ENCODE measurements at places on chromosomes 2 and 18.

- no peak for DNase-seq
Observed at GRCh38 chr18:48191494-48191893, 217.7 kb downstream of the ZBTB7C start.

DNA sequence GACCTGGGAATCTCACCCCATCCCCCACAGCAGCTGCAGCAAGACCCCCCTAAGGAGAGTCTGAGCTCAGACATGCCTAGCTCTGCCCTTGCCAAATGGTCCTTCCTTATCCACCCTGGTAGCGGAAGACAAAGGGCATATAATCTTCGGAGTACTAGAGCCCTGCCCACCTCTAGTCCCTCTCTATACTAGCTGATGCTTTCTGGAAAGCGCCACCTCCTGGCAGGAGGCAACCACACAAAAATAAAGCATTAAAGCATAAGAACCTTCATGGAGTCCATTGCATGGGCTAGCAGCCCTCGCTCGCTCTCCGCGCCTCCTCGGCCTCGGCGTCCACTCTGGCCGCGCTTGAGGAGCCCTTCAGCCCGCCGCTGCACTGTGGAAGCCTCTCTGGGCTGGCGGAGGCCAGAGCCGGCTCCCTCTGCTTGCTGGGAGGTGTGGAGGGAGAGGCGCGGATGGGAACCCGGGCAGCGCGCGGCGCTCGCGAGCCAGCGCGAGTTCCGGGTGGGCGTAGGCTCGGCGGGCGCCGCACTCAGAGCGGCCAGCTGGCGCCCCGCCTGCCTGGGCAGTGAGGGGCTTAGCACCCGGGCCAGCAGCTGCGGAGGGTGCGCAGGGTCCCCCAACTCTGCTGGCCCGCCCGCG lies 941.2 kb downstream of the SUCLG1 start:
- no peak for DNase-seq

DNA sequence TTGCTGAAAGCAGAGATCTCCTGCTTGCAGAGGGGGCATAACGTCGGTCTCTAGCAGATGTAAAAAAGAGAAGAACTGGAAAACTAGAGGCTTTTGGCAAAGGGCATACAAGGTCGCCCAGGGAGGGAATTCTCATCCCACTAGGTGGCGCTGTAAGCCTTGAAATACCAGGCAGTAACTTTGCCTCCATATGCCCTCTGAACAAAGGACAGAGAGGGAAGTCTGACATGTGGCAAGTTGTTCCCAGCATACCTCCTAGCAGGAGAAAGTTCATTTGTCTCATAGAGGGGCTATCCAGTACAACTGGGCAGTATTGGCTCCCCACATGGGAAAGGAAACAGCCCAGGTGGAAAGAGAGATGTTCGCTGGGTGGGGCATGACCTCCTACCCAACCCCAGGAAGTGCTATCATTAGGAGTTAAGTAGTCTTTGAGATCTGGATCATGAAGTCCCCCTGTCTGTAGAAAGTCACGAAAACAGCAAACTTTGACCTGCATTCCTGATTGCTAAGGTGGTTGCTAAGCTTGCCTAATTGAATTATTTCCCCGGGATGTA lies 39.9 kb downstream of the STK17B start:
- DNase-seq, result peak; percentile 69

DNA sequence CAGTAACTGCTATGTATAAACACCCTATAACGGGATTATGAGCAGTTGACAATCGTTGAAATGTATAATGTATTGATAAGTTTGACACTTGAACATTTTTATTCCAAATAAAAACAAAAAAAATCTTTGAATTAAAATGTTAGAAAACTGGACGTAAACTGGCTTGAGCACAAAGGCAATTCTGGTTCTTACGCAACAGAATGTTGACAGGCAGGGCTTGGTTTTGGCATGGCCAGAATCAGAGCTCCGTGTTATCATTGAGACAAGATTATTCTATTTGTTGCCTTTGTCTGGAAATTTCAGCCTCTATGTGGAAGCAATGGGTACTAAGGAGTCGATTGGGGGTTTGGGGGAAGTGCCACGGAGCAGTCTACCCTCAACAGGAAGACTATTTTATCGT lies 1028.6 kb upstream of the ZEB2 start:
- DNase-seq, result no peak

GRCh38 chr2:179020156-179020750 lies 29.7 kb downstream of the CCDC141 start:
- peak; percentile 48 for DNase-seq

GRCh38 chr2:113229795-113230194 lies 48.9 kb downstream of the PAX8 start:
- no peak for DNase-seq

- DNase-seq, result no peak
Observed at GRCh38 chr2:64681479-64681967, 27.8 kb upstream of the SERTAD2 start.

DNA sequence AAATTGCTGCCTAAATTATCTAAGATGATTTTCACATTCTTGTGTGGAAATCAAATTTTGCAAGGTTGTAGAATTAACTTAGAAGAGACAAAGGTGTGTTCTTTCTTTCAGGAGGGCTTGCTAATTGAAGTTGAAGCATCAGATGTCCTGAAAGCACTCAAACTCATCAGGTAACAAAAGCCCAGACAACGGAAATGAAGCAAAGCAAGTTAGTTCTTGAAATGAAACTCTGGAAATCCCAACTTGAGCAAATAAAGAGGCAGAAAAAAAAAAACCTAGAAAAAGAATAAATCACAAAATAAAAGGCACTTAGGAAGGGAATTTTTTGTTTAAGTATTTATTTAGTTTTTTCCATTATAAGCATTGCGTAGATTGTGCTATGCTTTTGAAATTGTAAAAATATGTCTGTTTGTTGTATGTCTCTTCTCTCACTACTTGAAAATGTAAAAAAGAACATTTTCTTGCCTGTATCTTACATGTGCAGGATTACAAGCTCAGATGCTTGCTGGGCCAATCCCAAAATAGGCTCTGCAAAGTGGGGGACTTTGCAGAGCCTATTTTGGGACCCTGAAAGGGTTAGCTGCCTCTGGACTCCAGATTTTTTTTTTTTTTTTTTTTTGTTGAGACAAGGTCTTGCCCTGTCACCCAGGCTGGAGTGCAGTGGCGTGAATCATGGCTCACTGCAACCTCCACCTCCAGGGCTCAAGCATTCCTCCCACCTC lies 46.7 kb downstream of the FAM161A start:
- DNase-seq, result no peak

GRCh38 chr18:23922939-23923338 lies 91.6 kb upstream of the TTC39C start:
- no peak for DNase-seq

GRCh38 chr2:204255071-204255470 lies 290.2 kb upstream of the PARD3B start:
- no peak for DNase-seq

GRCh38 chr18:70228536-70228935 lies 23.0 kb upstream of the RTTN start:
- DNase-seq, result no peak

- no peak for DNase-seq
Observed at GRCh38 chr2:204207866-204208265, 271.3 kb downstream of the ICOS start.

DNA sequence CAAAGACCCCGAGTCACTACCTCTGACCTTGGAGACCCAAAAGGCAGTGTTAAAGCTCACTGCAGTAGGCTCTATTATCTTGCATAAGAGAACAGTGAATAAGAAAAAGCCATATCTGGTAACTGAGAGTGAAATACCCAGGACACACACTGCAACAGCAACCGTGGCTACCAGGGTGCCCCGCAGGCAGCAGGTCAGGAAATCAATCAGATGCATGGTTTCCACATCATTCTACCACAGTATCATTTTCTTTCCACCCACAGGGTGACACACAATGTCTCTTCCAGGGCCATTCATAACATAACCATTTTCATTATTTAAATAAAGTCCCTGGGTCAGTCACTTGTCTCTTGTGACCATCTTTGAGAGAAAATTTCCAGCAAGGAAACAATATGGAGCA lies 131.3 kb downstream of the CCBE1 start:
- no peak for DNase-seq

DNA sequence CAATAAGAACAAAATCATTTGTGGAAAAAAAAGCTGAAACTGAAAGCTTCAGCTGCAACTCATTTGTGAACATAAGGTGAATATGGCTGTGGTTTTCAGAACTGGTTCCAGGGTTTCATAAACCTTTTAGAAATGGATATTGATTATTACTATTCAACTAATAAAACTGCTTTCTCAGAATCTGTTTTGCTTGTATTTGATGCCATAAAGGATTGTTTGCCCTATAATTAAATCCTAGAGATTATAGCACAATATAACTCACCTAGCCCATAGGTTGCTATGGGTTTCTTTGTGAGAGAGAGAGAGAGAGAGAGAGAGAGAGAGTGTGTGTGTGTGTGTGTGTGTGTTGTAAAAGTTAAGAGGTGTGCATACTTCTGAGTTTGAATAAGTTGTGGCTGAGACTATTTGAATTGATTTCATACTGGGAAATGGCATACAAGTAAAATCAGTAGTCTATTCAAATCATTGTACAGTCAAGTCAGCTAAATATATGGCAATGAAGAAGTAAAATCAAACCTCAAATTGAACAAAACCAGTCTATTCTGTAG lies 339.2 kb downstream of the ARHGAP15 start:
- no peak for DNase-seq

DNA sequence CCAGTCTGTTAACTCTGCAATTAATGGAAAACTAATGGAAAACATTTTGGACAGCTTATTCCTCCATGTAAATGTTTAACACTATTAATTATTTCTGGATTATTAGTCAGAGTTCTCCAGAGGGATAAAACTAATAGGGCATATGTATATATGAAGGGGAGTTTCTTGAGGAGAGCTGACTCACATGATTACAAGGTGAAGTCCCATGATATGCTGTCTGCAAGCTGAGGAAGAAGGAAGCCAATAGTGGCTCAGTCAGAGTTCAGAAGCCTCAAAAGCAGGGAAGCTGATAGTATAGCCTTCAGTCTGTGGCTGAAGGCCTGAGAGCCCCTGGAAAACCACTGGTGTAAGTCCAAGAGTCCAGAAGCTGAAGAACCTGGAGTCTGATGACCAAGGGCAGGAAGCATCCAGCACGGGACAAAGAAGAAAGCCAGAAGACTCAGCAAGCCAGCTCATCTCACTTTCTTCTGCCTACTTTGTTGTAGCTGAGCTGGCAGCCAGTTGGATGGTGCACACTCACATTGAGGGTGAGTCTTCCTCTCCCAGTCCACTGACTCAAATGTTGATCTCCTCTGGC lies 136.0 kb downstream of the PTH2R start:
- DNase-seq, result no peak

DNA sequence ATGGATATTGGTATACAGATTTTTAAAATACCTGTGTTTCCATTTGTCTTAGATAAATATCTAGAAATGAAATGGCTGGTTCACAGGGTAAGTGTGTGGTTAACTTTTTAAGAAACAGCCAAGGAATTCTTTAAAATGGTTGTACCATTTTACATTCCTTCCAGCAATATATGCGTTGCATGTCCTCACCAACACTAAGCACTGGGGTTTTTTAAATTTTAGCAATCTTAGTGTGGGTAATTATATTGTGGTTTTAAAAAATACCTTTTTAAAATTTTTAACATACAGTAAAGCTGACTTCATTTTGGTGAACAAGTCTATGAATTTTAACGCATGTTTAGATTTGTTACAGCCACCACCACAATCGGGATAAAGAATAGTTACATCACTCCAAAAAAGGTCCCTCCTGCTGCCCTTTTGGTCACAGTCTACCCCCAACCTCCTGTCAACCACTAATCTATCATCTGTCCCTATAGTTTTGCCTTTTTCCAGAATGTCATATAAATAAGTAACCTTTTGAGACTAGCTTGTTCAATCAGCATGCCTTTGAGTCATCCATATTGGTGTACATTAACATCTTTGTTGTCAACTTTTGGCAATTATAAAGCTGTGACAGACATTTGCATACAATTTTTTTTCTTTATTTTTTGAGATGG lies 128.1 kb upstream of the MSTN start:
- no peak for DNase-seq

GRCh38 chr2:181948227-181948626 lies 37.4 kb upstream of the PPP1R1C start:
- DNase-seq, result no peak

GRCh38 chr2:54879598-54880332 lies 156.3 kb downstream of the EML6 start:
- DNase-seq, result no peak

DNA sequence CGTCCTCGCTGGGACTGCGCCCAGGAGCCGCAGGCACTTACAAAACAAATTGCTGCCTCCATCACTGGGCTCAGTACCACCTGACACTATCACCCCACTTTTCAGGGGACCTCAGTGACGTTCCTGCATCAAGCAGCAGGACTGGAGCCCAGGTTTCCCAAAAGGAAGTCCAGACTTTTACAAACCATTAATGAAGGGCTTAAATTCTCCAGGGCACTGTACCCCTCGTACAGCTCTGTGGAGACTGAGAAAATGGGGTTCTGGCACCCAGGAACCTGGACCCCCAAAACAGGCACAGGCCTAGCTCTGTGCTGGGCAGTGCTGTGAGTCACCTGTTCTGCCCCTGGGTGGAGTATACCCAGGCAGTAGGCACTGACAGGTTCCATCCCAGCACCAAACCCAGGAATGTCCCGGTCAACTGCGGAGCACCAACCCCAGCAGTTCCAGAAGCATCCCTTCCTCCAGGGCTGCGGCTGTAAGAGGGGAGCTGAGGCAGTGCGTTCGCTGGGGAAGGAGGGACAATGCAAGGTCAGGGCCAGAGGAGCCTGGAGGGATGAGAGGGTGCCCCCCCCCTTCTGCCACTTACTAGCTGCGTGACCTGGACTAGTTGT lies 24.6 kb upstream of the NOTO start:
- no peak for DNase-seq

DNA sequence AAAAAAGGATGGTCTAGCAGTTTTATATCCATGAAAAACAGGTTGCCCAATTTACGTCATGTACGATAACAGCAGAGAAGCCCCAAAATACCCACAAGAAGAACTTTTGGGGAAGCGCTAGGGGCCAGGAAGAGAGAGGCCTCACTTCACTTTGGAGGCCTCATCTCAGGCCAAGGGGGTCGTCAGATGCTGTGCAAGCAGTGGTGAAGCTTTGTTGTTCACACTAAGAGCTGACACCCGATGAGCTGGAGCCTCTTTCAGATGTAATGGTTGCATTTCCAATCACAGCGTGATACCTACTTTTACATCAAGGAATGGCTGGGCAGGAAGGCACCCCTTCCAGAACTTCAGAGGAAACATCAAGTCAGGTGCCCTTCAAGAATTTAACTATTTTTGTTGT lies 242.3 kb upstream of the PXDN start:
- DNase-seq, result no peak

- no peak for DNase-seq
Observed at GRCh38 chr2:159165048-159165447, 121.5 kb downstream of the WDSUB1 start.

Data from stimulated activated CD4-positive, alpha-beta T cell treated with anti-CD3 and anti-CD28 coated beads, Interleukin-1b, Interleukin-23, amount 100 ng/mL, for 48 hours (primary cell).